ENCODE measurements at places on chromosomes 4 and X.

GRCh38 chr4:148030193-148030873 is 298.4 kb downstream of the ARHGAP10 start:
- peaks cover 8% of the 10 kb centered on the region for H3K36me3 ChIP-seq
- no peak overlapping the region for H3K4me3 ChIP-seq

DNA sequence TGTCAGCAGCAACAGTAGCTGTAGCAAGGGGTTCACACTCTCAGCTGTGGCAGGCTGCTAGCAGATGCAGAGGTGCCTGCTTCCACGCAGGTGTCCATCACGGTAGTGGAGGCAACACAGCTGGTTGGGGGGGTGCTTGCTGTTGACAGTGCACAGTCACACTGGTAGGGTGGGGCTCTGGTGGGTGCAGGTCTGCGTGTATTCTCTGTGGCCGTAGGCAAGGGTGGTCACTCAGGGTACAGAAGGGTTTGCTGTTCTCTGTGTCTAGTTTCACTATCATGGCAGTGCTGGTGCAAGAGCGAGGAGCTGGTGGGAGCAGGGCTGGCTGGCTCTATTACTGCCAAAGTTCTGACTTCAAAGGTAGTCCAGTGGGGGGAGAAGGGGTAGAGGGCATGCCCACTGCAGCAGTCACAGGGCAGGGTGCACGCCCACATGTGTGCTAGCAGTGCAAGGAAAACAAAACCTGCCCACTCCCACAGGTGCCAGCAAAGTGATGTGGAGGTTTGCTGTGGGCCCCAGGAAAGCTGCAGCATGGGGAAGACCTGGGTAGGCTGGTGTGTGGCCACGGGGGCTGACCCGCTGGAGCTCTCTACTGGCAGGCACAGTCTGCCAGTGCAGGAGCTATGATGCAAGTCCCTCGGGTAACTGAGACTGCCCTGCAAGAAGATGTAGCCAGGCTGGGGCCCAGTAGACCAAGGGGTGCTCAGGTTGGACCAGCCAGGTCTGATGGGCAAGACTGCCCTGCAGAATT is 21.6 kb upstream of the WDR17 start:
- H3K4me1 ChIP-seq: no peaks in the 10 kb centered on the region
- H3K27me3 ChIP-seq: peaks cover 5% of the 10 kb centered on the region
- no peak for DNase-seq
- H3K27ac ChIP-seq: no peak overlapping the region

- H3K27me3 ChIP-seq: no peaks in the 10 kb centered on the region
- H3K4me3 ChIP-seq: no peak overlapping the region
- H3K4me1 ChIP-seq: no peaks in the 10 kb centered on the region
- no peak for DNase-seq
- no peak overlapping the region for H3K27ac ChIP-seq
Observed at GRCh38 chr4:66246643-66247042, 576.4 kb upstream of the EPHA5 start.

DNA sequence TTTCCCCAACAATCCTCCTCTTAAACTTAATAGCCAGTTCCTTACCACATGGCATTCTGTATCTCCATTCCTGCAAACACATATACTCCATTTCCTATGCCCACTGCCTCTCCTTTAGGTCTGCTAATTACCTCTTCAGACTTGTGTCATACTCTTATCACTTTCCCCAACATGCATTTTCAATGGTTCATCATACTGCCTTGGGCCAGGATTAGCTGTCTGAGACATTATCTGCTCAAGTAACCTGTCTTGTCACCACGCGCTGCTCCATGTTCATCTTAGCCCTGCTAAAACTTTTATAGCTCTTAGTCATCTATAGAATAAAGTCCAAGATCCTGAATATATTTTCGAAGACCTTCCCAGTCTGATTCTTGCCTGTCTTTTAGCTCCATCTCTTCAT is 224.1 kb upstream of the GK2 start:
- DNase-seq: no peak
- H3K4me1 ChIP-seq: no peaks in the 10 kb centered on the region
- H3K36me3 ChIP-seq: no peaks in the 10 kb centered on the region
- no peak overlapping the region for H3K27ac ChIP-seq

- H3K27me3 ChIP-seq: no peaks in the 10 kb centered on the region
- H3K27ac ChIP-seq: no peak overlapping the region
- no peak overlapping the region for H3K4me3 ChIP-seq
- H3K4me1 ChIP-seq: no peaks in the 10 kb centered on the region
- DNase-seq: no peak
Observed at GRCh38 chrX:9171841-9172463, 138.0 kb upstream of the FAM9B start.

- H3K27ac ChIP-seq: no peak overlapping the region
- no peaks in the 10 kb centered on the region for H3K4me1 ChIP-seq
- H3K27me3 ChIP-seq: peaks cover 15% of the 10 kb centered on the region
- no peaks in the 10 kb centered on the region for H3K36me3 ChIP-seq
- no peak overlapping the region for H3K4me3 ChIP-seq
Observed at GRCh38 chr4:87930629-87931028, 44.9 kb upstream of the SPP1 start.

DNA sequence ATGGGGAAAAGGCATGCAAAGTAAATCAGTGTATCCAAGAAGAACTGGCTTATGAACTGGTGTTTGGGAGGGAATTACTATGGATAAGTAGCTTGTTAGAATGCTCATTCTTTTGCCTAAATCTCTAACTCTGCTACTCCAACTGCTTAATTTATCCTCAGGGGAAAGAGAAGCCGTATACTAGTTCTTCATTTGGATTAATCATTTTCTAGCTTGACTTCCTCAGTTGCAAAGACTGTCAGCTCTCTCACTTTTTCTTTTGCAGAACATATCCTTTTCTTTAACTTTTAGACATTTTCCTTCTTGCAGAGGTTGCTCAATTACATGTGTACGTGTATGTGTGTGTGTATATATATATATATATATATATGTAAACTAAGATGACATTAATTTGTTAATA is 21.9 kb downstream of the GPRIN3 start:
- H3K4me1 ChIP-seq: peaks cover 90% of the 10 kb centered on the region
- H3K27me3 ChIP-seq: no peaks in the 10 kb centered on the region
- peak overlapping the region; percentile 83 for H3K27ac ChIP-seq
- H3K36me3 ChIP-seq: peaks cover 47% of the 10 kb centered on the region
- no peak for DNase-seq
- H3K4me3 ChIP-seq: peak overlapping the region; percentile 56

GRCh38 chr4:180280076-180280475 is 1963.1 kb upstream of the TENM3 start:
- no peaks in the 10 kb centered on the region for H3K27me3 ChIP-seq
- no peak overlapping the region for H3K27ac ChIP-seq
- no peaks in the 10 kb centered on the region for H3K4me1 ChIP-seq
- no peak overlapping the region for H3K4me3 ChIP-seq

DNA sequence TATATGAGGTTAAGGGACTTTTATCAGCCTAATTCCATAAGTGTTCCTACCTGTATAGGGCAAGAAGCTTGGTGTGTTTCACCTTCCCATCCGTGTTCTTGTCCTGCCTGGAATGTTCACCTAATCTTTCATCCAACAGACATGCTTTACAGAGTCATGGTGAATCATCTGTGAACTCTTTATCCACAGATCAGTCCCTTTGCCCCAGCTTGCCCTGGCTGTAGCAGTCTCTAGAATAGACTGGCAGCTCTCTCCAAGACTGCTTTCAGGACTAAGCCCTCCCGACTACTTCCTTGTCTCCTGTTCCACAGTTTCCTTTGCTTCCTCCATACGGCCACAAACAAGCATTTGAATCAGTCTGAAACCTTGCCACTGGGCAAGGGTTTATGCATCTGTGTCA is 177.9 kb upstream of the IL15 start:
- H3K4me3 ChIP-seq: no peak overlapping the region
- H3K36me3 ChIP-seq: no peaks in the 10 kb centered on the region
- H3K4me1 ChIP-seq: no peaks in the 10 kb centered on the region
- no peak for DNase-seq

DNA sequence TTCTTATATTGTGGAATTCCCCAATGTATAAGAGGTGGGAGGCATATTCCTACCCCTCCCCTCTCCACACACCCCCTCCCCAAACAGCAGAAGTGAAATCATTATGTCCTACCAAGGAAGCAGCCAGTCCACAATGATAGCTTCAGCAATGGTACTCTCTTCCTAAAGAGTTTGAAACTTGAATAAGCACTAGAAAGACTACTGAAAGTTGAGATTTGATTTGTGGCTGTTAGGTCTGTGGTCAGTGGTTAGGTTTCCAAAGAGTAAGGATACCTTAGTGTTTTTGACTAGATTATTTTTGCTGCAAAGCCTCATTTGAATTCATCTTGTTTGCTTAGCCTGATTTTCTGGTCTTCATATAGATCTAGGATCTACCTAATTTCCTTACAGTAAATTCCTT is 242.2 kb downstream of the DKK2 start:
- no peaks in the 10 kb centered on the region for H3K27me3 ChIP-seq
- H3K36me3 ChIP-seq: no peaks in the 10 kb centered on the region
- H3K4me3 ChIP-seq: no peak overlapping the region
- no peak for DNase-seq

GRCh38 chr4:23333946-23334878 is 555.6 kb downstream of the PPARGC1A start:
- DNase-seq: peak; percentile 27
- H3K36me3 ChIP-seq: no peaks in the 10 kb centered on the region
- H3K27me3 ChIP-seq: peaks cover 2% of the 10 kb centered on the region
- H3K27ac ChIP-seq: peak overlapping the region; percentile 89

DNA sequence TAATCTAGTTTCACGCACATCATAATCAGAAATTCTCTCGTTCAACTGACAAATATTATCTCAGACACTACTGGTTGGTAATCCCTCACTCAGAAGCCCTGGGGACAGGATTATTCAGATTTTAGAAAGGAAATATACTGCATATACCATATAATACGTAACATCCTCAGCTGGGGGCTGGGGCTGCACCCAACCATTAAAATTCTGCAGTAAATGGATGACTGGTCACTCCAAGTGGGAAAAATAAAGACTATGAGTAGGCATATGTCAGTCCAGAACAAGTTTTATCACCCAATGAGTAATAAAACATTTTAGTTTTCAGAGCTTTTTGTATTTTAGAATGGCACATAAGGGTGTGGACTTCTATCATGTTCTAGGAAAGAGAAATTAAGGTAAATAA is 121.7 kb upstream of the MAP3K15 start:
- no peak for DNase-seq
- H3K4me3 ChIP-seq: no peak overlapping the region
- no peak overlapping the region for H3K27ac ChIP-seq
- H3K4me1 ChIP-seq: peaks cover 11% of the 10 kb centered on the region
- H3K27me3 ChIP-seq: no peaks in the 10 kb centered on the region

GRCh38 chrX:48573690-48574269 is 504 bp upstream of the RBM3 start:
- H3K27me3 ChIP-seq: no peaks in the 10 kb centered on the region
- H3K4me1 ChIP-seq: peaks cover 39% of the 10 kb centered on the region
- H3K27ac ChIP-seq: peak overlapping the region; percentile 99
- DNase-seq: no peak
- peak overlapping the region; percentile 98 for H3K4me3 ChIP-seq

DNA sequence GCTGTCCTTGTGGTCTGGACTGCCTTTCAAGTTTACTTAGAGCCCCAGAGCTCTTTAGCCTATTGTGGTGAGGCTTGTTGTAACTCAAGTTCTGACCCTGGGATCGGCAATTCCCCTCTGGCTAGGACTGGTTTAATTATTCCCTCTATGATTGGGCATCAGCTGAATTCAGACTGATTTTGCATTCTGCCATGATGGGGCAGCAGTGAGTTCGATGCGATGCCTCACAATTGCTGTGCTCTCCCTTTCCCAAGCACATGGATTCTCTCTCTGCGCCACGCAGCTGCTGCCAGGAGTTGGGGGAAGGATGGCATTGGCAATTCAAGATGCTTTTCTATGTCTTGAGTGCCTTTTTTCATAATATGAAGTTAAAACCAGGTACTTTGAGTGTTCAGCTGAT is 327.8 kb upstream of the CXorf51B start:
- no peaks in the 10 kb centered on the region for H3K27me3 ChIP-seq
- no peak for DNase-seq
- H3K4me3 ChIP-seq: no peak overlapping the region
- H3K36me3 ChIP-seq: no peaks in the 10 kb centered on the region
- H3K27ac ChIP-seq: no peak overlapping the region

GRCh38 chr4:5780831-5781480 is 70.0 kb downstream of the EVC start:
- no peaks in the 10 kb centered on the region for H3K36me3 ChIP-seq
- DNase-seq: peak; percentile 3
- no peak overlapping the region for H3K27ac ChIP-seq
- no peaks in the 10 kb centered on the region for H3K27me3 ChIP-seq
- H3K4me3 ChIP-seq: no peak overlapping the region
- no peaks in the 10 kb centered on the region for H3K4me1 ChIP-seq

- no peaks in the 10 kb centered on the region for H3K36me3 ChIP-seq
- H3K27me3 ChIP-seq: peaks cover 50% of the 10 kb centered on the region
- no peak for DNase-seq
- H3K4me1 ChIP-seq: no peaks in the 10 kb centered on the region
- no peak overlapping the region for H3K4me3 ChIP-seq
Observed at GRCh38 chr4:55736605-55737183, 82.9 kb upstream of the EXOC1L start.

DNA sequence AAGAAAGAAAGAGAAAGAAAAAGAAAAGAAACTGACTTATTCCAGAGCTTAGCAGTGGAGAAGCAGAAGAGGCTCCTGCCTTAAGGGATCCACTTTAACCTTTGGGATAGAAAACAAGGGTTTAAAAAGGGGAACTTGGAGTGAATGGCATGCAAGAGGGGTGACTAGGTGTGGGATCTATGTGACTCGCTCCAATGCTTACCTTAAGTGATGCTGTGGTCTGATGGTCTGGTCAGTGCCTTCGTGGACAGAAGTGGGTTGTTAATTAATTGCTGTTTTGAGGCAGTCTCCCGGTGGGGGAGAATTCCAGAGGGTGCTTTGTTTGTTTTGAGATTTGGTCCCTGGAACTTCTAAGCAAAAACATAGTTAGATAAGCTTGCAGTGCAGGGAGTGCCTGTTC is 21.1 kb upstream of the RHOXF1 start:
- peaks cover 12% of the 10 kb centered on the region for H3K4me1 ChIP-seq
- no peak overlapping the region for H3K27ac ChIP-seq
- H3K27me3 ChIP-seq: no peaks in the 10 kb centered on the region

DNA sequence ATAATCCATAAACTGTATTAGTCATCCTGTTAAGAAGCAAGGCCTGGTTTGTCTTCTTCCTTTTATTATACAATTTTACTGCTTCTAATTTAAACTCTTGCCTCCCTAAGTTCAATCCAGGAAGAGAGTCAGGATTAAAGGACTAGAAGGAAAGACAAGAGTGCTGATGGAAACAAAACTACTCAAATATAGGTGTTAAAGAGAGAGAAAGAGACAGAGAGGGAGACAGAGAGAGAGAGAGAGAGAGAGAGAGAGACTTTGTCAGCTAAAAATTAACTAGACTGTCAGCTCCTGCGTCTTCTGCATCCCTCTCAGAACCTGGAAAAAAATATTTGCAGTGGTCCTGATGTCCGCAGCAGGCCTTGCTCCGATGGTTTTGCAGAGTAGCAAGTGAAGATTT is 13.5 kb upstream of the FGG start:
- no peaks in the 10 kb centered on the region for H3K4me1 ChIP-seq
- no peak overlapping the region for H3K27ac ChIP-seq
- peaks cover 27% of the 10 kb centered on the region for H3K27me3 ChIP-seq

- H3K4me1 ChIP-seq: no peaks in the 10 kb centered on the region
- H3K27ac ChIP-seq: no peak overlapping the region
- no peak for DNase-seq
- H3K27me3 ChIP-seq: no peaks in the 10 kb centered on the region
- no peaks in the 10 kb centered on the region for H3K36me3 ChIP-seq
Observed at GRCh38 chr4:135267148-135267865, 1065.7 kb upstream of the PABPC4L start.

- no peaks in the 10 kb centered on the region for H3K27me3 ChIP-seq
- H3K36me3 ChIP-seq: no peaks in the 10 kb centered on the region
- DNase-seq: no peak
- no peaks in the 10 kb centered on the region for H3K4me1 ChIP-seq
- H3K27ac ChIP-seq: no peak overlapping the region
- H3K4me3 ChIP-seq: no peak overlapping the region
Observed at GRCh38 chrX:30533266-30533665, 44.3 kb downstream of the TASL start.

Measured in activated CD4-positive, alpha-beta memory T cell treated with anti-CD3 and anti-CD28 coated beads, Interleukin-2, amount 10 ng/mL, durations not matched to agents 7 days and 5 days (primary cell).